ENCODE measurements at places on chromosomes 16 and 17.

DNA sequence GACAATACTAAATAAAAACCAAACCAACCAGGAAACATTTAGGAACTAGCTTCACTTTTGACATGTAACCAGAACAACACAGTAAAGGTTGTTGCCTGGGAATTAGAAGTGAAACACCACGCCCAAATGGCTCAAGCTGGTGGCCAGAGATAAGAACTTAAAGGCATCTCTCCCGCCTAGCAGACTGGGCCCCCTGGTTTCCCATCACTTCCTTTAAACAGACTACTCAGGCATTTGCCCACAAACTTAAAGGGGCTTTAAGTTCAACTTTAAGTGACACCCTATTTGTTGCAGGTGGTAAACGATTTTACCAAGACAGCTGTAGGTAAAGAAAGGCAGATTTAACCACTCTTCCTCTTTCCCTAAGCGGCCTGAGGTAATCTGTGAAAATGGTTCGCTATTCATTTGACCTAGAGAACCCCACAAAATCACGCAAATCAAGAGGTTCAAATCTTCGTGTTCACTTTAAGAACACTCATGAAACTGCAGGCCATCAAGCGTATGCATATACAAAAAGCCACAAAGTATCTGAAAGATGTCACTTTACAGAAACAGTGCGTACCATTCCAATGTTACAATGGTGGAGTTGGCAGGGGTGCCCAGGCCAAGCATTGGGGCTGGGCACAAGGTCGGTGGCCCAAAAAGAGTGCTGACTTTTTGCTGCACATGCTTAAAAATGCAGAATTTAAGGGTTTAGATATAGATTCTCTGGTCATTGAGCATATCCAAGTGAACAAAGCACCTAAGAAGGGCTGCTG, 40.8 kb upstream of the BPTF start:
- DNase-seq = no peak

DNA sequence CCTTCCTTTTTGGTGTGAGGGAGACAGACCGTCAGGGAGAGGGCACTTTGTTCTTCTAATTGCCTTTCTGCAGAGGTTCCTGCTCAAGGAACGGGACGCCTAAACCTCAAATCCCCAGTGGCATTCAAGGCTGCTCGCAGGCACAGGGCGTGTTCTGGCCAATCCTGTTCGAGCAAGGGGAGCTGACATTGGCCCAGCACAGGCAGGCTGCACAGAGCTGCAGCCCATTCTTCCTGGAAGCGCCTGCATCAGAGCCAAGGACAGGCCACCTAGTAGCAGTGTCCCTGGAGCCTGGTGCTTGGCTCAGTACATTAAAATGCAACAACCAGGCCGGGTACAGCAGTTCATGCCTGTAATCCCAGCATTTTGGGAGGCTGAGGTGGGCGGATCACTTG, 72.2 kb upstream of the CREBBP start:
- DNase-seq = no peak

- DNase-seq = no peak
Measured at GRCh38 chr17:17917394-17917793, 54.8 kb downstream of the TOM1L2 start.

DNA sequence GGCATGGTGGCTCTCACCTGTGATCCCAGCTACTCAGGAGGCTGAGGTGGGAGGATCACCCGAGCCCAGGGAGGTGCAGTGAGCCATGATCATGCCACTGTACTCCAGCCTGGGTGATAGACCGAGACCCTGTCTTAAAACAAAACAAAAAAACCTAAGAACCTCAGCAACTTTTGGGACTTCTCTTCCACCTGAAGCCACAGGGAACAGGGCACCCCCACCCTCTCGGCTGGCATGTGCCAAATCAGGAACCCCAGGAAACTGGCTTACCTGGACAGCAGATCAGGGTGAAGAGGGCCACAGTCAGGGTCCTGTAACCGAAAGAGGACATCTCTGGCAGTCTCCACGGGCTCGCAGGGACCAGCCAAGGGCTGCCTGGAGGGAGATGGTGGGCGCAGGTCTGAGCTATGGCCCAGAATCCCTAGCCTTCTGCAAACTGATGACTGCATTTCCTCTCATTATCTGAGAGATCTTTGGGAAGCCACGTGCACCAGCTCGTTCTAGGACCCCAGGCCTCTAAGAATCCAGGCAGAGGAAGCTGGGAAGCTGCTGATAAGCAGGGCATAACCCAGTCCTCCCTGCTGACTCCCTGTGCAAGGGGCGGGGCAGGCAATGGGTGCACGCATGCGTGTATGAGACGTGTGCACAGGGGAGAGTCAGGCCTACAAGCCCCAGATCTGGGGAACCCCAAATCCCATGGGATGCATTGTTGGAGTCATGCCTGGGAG, 8.4 kb downstream of the PRR29 start:
- DNase-seq = peak; percentile 26

DNA sequence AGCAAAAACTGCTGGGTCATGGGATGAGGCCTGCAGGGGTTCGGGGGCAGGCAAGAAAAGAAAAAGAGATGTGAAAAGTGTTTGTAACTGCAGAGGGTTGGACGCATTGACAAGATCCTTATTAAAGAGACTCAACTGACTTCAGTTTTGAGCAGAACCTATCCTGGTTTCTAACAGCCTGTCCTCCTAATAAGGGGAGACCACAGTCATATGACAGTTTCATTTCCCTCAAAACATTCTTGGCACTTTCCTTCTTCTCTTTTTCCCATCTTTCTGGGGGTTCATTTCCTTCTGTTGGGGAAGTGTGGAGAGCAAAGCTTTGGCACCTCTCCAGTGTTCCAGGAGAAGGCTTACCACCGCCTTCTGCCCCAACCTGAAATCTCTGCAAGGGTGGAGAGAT, 118.5 kb downstream of the MAF start:
- DNase-seq = no peak

GRCh38 chr16:14289692-14290340, 218.7 kb downstream of the MRTFB start:
- DNase-seq = peak; percentile 55

DNA sequence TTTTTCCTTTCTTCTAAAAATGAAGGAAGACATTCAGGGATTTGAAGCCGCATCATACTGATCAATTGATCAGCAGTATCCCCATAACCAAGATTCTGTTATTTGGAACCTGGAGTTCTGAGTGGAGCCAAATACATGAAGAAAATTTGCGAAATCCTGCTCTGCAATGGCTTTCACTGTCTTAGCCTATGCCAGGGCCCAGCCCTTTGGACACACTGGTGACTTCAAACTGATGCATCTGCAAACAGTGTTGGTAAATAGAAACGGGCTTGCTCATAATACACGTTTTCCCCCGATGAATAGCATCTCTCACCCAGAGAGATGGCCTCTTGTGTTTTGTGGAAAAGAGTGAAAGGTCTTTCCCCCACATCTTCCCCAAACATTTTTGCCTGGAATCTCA, 87.6 kb upstream of the TOX3 start:
- no peak for DNase-seq

GRCh38 chr16:3020604-3021448, 658 bp downstream of the TNFRSF12A start:
- peak; percentile 70 for DNase-seq

GRCh38 chr17:47878203-47879027, 17.6 kb upstream of the SP2 start:
- DNase-seq = no peak

GRCh38 chr17:43385046-43385831, 13.6 kb upstream of the ARL4D start:
- DNase-seq = no peak

DNA sequence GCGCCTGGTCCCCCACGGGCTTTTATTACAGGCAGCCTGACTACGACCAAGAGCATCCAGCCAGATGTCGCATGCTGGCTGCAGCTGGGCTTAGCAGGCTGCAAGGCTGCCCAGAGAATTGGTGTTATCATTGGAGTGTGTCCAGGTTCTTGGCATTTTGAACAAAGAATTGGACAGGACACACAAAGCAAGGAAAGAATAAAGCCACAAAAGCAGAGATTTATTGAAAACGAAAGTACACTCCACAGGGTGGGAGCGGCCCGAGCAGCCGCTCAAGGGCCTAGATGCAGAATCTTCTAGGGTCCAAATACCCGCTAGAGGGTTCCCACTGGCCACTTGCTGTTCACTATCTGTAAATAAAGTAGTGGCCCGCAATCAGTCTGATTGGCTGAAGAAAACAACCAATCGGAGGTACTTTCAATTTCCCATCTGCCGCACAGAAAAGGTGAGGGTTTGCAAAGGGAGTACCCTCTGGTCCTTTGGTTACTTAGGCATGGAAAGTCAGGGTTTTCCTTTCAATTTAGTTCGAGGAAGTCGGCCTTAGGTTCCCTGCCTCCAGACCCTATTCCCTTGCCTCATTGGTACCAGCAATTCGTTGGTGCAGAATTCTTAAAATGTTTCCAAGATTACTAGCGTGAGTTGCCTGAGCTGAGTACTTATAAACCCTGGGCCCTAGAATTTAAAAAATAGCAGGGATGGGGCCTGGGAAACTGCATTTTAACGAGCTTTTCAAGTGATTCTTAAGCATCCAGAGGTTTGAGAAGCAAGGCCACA, 38.5 kb upstream of the CNEP1R1 start:
- DNase-seq = no peak

GRCh38 chr17:34847938-34848337, 113.3 kb downstream of the CCT6B start:
- no peak for DNase-seq

DNA sequence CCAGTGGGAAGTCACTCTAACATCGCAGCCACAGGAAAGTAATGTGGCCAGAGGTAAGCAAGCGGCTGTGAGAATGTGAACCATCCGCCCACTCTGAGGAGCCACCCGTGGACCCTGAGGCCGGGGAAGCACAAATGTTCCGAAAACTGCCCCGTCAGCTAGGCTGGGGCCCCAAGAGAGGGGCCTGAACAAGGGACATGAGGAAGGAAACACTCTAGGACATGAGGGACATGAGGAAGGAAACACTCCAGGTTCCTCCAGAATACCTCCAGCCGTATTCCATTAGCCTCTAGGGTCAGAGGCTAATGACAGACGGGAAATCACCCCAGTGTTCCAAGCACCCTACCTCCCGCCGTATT, 317 bp downstream of the TEFM start:
- no peak for DNase-seq

GRCh38 chr16:14672403-14672971, 21.6 kb downstream of the PLA2G10 start:
- no peak for DNase-seq

DNA sequence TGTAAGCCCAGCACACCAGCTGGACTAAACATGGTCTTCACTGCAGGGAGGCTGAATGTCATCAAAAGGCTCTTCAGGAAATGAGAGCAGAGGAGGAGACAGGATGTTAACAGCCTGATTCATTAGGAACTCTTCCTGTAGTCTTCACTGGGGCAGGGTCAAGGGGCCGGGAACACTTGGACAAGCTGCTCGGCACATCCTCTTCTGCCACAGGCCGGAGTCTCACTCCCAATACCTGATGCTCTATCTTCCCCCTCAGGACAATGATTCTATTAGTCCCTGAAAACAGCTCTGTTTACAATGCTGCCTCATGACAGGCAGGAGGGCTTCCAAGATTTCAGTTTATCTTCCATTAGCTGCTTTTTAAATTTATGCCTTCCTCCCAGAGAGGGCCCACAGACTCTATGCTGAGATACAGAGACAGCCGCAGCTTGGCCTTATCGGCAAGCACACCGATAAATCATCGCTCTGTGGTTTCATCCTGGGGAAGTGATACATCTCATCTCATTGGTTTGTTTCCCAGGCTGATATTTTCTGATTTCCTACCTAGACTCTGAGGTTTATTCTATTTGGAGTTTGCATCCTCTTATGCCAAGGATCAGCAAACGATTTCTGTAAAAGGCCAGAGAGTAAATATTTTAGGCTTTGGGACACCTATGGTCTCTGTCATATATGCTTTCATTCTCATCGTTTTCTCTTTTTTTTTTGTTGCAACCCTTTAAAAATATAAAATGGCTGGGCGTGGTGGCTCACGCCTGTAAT, 214.0 kb upstream of the ASIC2 start:
- DNase-seq = no peak

GRCh38 chr17:16433514-16433913, 18.1 kb downstream of the TRPV2 start:
- DNase-seq = no peak

DNA sequence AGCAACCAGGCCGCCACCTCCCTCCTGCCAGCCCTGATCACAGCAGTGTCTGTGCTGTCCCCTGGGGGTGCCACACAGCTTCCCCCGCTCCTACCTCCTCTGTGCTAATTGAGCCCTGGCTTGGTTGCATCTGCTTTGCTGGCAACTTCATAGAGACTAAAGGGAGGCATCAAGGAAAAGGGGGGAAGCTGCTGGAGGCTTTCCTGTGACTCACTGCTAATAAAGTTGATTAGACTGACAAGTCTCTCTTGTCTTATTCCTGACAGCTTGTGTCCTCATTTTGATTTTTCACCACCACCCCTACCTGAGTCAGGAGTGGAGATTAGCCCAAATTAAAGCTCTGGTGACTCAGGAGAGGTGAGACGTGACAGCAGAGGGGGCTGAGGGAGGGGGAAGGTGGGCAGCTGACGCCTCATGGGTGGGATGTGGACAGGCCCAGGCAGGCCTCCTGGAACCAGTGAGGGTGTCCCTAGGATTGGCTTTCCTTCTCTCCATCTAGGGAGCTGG, 310.0 kb downstream of the CBLN1 start:
- DNase-seq = no peak
